ENCODE measurements at places on chromosomes 16 and 17.

- no peak for DNase-seq
These were observed 44.9 kb upstream of the XYLT1 start for GRCh38 chr16:17515421-17516210.

DNA sequence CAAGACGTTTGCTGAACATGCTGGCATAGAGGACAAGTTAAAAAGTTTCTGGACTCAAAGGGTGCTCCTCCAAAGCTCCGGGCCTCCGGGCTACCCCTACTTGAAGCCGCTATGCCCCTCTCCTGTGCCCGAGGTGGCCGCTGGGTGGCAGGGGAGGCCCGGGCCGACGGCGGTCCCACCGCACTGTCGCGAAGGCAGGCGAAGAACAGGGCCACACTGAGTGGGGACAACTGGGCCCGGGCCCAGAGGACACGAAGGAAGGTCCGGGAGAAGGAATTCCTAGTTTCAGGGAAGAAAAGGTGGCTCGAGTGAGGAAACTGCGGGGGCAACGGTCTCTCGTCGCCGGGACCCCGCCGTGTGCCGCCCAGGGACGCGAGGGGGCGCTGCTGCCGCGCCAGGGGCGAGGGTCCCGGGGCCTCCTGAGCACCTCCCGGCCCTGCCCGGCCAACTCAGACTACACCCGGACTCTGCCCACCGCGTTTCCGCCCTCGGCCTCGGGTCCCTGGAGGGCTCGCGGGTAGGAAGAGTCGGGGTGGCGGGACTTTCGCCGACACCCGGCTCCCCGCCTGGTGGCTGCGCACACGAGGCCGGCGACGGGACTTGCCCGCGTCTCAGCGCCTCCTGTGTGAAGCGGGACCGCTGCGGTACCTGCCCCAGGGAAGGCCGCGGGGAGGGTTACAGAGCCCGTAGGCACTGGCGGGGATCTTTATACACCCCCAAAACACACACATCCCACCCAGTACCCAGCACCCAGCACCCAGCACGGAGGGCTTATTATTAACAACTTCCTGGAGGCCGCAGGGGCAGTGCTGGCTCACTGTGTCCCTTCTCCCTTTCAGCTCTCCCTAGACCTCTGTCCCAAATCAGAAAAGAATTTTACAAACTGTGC lies 772 bp upstream of the CHCT1 start:
- DNase-seq: peak; percentile 62

DNA sequence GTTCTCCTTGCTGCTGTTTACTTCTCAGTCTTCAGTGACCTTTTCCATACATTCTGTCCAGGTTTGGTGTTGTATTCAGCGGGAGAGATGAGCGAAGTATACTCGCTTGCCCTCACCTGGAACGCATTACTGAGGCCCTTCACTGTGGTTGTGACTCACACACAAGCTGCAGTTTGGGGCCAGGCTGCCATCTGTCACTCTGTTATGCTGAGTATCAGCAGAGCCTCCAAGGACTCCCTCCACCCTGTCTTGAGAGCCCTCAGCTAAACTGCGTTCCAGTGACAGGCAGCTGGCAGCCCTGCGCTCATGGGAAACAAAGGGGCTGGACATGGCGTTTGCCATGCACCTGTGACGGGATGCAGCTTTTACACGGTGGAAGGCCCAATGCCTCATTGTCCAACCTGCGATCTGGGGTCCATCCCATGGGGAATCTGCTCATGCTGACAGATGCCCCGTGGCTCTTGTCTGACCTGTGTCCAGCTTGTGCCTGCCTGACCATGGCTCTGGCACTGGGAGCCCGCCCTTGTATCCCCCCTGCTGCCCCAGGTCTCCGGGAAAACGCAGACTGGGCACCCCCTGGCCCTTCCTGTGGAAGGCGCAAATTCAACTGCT lies 6.5 kb upstream of the ZNF778 start:
- DNase-seq: no peak

DNA sequence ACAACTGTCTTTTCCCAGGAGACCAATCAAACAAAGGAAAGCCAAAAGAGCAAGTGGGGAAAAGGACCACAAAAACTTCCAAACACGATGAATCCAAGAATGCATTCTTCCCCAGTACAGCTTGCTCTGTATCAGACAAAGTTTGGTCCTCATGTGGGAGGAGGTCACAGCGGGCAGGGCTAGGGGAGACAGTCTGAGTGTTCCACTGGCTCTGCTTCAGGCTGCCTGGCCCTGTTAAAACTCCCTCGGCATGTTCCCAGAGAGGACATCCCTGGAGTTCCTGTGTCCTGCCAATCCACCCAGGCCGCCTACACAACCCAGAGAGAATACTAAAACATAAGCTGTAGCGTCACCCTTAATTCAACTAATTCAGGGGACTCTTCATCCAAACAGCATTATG lies 415.1 kb upstream of the DYNLRB2 start:
- DNase-seq: no peak

- DNase-seq: no peak
These were observed 30.9 kb upstream of the PRKCA start for GRCh38 chr17:66271512-66271911.

DNA sequence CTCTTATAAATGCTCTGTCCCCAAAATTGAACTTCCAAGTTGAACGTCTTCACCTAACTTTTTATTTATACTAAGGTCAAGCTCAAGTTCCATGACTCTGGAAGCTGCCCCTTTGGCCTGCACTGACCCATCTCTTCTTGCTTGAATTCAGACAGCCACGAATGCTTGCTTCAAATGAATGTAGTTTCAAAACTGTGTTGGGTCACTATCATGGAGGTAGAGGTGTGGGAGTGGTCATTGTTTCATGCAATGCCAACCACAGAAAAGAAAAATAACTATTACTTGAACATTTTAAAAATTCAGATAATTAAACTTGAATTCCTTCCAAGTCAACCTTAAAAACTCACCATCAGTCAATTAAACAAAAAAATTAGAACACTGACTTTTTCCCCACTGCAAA lies 2.5 kb downstream of the ITFG1 start:
- DNase-seq: no peak

DNA sequence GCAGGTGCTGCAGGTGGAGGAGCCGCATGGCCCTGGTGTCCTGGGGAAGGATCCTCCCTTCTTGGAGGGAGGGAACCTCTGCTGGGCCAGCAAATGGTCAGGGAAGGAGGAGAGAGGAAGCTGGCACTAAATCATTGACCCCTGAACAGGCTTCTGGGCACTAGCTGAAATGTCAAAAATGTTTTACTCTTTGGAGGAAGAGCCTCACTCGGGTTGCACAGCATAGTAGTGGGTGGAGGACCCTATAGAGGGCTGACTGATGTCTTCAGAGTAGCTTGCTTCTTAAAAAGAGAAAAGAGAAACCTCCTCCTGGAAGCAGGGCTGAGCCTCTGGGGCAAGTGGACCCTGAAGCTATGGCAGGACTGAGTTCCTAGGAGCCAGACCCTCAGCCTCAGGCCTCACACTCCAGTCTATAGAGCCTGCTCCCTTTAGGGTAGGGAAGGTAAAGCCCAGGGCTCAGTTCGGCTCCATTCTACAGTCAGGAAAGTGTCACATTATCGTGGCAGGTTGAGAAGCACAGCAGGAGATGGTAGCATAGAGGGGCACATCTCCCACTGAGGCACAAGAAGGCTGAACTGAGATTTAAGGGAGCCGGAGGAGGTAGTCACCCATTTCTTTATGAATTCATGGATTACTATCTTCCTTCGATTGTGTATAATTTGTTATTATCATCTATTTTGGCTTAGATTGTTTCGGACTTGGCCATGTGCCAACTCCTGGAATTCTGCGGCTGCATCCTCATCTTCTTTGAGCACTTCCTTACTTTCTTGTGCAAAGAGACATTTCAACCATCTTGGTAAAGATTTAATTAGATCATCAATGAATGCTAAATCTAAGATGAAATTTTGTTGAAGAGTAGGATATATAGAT lies 7.3 kb upstream of the CUEDC1 start:
- no peak for DNase-seq

DNA sequence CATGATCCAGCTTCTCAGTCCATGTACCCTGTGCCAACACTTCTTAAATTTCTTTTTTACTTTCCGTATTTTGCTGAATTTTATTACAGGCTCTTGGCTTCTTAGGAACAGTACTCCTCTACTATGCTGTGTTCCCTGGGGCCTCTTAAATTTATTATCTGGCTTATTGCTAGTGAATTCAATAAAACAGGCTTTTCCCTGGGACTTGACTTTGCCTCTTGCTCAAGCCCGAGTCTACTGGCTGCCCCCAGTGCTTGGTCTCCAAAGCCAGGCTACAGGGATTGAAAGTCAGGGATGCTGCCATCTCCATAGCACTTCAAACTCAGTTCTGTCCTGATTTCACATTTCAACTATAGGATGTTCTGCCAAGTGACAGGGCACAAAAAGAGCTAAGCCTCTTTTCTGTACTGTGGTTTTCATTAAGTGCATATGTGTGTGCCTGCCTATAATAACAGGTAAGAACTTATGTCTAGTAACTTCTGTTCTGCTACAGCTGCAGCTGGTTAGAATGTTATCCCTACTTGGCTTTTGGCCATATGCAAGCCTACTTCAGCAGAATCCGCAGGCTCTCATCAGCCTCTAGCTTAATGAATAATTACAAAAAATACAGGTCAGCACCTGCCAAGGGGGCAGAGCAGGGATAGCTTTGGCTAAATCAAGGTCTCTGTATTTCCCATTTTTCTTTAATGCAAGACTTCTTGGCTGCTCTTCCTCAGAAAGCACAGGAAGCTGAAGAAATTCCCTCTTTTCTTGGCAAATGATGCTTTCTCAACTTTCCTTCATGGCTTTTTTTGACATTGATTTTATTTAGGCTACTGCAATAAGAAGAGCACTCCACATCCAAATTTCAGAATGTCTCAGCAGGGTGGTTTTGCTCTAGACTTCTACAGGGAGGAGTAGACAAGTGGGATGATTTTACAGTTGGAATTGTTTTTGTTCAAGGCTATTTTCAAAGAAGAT lies 8.2 kb downstream of the FAM20A start:
- DNase-seq: no peak
